Esophagus (tissue), 2 donors: ENCODE measurements at places on chromosomes 1 and 21. TPM values are rescaled to one million over a fixed set of nuclear protein-coding genes. Genes with fewer than 3 reads are reported as not detected.

MTMR11 gene
- polyA plus RNA-seq: 7.4 TPM

IRF6 gene
- polyA plus RNA-seq: 36.7 TPM

COG2 gene
- polyA plus RNA-seq: 8.1 TPM

LRRC53 gene
- polyA plus RNA-seq: not detected
